ENCODE measurements at places on chromosomes 16 and 17. TPM values are rescaled to one million over a fixed set of nuclear protein-coding genes. Genes with fewer than 3 reads are reported as not detected.

The CACNA1H gene
- total RNA-seq, result 27.4 TPM

The ATAD5 gene
- total RNA-seq, result 3.0 TPM

The CDH11 gene
- 41.4 TPM for total RNA-seq

GRCh38 chr17:6787081-6787693 is 11.2 kb downstream of the FBXO39 start:
- H3K27me3 ChIP-seq, result peaks cover 16% of the 10 kb centered on the region
- no peak overlapping the region for H3K4me3 ChIP-seq
- peak overlapping the region; percentile 24 for H3K27ac ChIP-seq

- H3K27me3 ChIP-seq, result peaks cover 33% of the 10 kb centered on the region
- H3K4me1 ChIP-seq, result peaks cover 13% of the 10 kb centered on the region
- no peaks in the 10 kb centered on the region for H3K36me3 ChIP-seq
- peak overlapping the region; percentile 28 for H3K4me3 ChIP-seq
- H3K27ac ChIP-seq, result no peak overlapping the region
Measured at GRCh38 chr16:24610416-24610755, 71.0 kb downstream of the RBBP6 start.

- H3K27me3 ChIP-seq, result peaks cover 7% of the 10 kb centered on the region
- H3K36me3 ChIP-seq, result no peaks in the 10 kb centered on the region
- H3K4me1 ChIP-seq, result no peaks in the 10 kb centered on the region
- no peak overlapping the region for H3K4me3 ChIP-seq
Measured at GRCh38 chr17:10579270-10579669, 29.8 kb upstream of the MYH2 start.

- DNase-seq, result no peak
- peak overlapping the region; percentile 69 for H3K27ac ChIP-seq
- H3K27me3 ChIP-seq, result no peaks in the 10 kb centered on the region
- no peak overlapping the region for H3K4me3 ChIP-seq
- peaks cover 26% of the 10 kb centered on the region for H3K4me1 ChIP-seq
Measured at GRCh38 chr17:47948706-47949196, 7.4 kb downstream of the PNPO start.

DNA sequence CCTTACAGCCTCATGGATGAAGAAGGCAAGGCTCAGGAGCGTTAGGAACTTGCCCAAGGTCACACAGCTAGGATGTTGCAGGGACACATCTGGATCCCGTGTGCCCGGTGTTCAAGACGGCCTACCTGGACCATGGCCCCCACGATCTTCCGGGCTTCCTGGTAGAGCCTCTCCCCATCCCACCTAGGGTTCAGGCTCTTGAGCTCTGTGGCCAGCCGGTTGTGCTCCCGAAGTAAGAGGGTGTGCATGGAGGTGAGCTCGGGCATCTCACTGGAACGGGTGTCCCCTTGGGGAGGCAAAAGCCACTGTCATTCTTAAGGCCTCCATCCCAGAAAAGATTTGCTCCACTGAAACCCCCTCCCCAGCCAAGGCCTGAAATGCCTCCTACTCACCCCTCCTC is 5.3 kb downstream of the MPO start:
- no peak for DNase-seq
- H3K27ac ChIP-seq, result no peak overlapping the region
